Lower leg skin (tissue), 4 donors: ENCODE measurements at places on chromosomes 6 and 20.

DNA sequence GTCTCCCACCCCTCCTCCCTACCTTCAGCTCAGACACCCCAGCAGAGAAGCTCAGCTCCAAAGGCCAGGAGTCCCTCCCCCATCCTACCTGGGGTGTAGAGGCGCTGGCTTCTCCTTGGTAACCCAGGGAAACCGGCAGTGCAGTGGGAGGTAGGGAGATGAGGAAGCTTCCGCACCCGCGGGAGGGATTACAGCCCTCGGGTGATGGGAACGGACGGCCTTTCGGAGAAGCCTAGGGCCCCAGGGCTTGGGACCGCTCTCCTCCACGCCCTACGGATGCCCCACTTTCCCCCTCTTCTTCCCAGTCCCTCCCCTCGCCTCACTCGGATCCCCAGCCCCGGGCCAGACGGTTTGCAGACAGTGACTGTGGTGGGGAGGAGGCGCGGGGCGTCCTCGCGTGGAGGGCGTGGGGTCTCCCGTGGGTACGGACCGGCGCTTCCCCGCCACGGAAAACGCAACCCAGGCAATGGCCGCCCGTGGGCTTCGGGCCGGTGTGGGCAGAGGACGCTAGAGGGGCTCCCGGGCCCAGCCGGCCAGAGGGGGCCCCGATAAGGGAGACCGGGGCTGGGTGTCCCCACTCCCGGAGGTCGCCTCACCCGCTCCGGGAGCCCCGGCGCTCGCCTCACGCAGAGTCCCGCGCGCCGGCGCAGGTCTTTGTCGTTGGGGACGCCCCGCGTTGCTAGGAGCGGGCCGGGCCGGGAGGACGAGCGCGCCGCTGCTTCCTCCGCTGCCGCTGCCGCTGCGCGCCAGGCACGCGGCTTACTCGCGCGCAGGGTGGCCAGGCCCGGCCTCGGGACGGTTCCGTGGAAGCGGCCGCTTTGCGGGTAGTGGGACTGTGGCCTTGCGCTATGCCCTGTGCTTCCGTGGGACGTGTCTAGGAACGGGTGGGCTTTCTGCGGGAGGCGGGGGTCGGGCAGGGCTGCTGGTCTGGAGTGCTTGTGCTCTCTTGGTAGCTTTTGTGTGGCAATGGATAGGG, 15.8 kb downstream of the AARS2 start:
- no peak for DNase-seq

DNA sequence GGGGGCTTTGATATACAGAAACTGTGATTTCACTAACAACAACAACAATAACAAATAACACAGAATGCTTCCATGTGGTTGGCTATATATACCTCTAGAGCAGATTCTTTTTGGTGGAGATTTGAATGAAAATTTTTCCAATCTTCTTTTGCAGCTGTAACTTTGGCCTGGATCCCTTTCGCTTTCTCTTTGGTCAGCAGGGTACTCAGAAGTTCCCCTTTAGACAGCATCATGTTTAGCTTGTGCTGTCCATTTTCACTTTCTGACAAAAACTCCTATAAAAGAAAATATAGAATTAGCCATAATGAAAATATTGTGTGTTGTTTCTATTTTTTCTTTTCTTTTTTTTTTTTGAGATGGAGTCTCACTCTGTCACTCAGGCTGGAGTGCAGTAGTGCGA, 264.2 kb downstream of the SYNE1 start:
- DNase-seq: no peak

GRCh38 chr6:149031201-149031858, 284.5 kb downstream of the UST start:
- no peak for DNase-seq

- DNase-seq: no peak
Observed at GRCh38 chr6:113894712-113895674, 37.8 kb downstream of the MARCKS start.

DNA sequence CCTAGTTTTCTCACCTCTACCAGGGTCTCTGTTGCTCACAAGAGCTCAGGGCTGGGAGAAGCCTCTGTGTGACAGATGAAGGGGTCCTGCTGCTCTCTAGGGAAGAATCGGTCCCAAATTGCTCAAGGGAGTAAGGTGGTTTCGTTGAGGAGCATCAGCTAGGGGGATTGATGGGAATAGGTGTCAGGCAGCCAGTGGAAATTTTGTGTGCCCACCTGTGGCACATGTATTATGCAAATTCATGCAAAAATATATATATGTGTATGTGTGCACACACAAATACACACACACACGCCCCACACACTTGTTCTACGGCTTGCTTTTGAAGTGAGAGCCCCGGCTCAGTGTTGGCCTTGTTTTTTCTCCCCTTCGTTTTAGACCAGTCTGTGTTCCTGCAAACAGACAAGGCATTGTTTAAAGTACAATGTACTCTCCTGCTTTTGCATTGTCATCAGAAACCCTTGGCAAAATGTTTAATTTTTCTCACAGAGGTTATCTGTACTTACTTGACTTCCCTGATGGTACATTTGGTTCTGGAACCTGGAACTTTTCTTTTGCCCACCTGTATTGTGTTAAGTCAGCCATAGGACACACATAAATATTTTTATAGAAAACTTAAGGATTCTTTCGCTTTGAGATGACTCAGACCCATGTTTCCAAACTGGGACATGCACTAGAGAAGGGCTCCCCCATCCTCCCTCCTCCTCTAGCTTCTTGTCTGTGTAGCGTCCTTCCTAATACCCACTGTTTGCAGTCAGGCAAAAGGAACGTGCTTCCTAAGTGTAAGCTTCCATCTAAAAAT, 26.7 kb downstream of the FOXO3 start:
- DNase-seq: no peak

- DNase-seq: no peak
Observed at GRCh38 chr6:99991955-99992354, 2.1 kb downstream of the MCHR2 start.

GRCh38 chr6:99287523-99287922, 62.0 kb downstream of the FAXC start:
- no peak for DNase-seq

DNA sequence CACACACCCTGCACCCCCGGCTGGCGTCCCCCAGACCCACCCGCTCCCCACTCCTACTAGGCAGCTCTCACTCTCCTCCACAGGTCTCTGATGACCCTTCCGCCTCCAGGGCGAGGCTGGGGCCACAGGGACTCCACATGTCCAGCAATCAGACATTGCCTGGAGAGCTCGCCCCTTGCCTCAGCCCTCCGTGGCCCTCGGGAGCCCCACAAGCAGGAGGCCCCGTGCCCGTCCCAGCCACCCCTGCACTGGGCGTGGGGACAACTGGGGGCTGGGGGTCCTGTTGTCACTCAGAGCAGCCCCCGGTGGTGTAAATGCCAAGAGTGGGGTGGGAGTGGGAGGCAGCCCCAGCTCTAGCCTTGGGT, 1.5 kb downstream of the COL20A1 start:
- no peak for DNase-seq
